Sigmoid colon (tissue), 7 donors: ENCODE measurements at places on chromosomes 13 and 19. TPM values are rescaled to one million over a fixed set of nuclear protein-coding genes. Genes with fewer than 3 reads are reported as not detected.

DNA sequence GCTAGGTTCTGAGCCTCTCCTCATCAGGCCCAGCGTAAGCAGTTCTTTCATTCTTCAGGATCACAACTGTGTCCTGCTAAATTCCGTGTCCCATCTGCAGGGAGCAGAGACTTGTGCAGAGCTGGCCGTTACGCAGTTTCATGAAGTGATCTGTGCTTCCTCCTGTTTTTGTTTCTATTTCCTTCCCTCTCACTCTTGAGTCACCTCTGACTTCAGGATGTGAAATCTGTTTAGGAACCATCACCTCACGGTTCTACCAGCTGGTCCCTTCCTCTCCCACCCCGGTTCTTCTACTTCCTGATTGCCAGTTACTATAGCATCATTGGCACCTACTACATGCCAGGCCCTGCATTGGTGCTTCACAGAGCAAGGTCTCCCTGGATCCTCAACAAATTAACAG, 8.5 kb downstream of the MAU2 start:
- no peak overlapping the region for H3K27ac ChIP-seq
- no peak overlapping the region for H3K4me3 ChIP-seq
- H3K36me3 ChIP-seq, result peaks cover 37% of the 10 kb centered on the region
- no peaks in the 10 kb centered on the region for H3K27me3 ChIP-seq
- H3K4me1 ChIP-seq, result no peaks in the 10 kb centered on the region

- no peaks in the 10 kb centered on the region for H3K27me3 ChIP-seq
- H3K27ac ChIP-seq, result no peak overlapping the region
- no peak overlapping the region for H3K4me3 ChIP-seq
- no peaks in the 10 kb centered on the region for H3K4me1 ChIP-seq
- no peaks in the 10 kb centered on the region for H3K36me3 ChIP-seq
- no peak for DNase-seq
Measured at GRCh38 chr13:50679321-50679720, 164.2 kb downstream of the DLEU7 start.

GRCh38 chr13:25886438-25887214, 165.2 kb downstream of the SHISA2 start:
- no peaks in the 10 kb centered on the region for H3K36me3 ChIP-seq
- peaks cover 6% of the 10 kb centered on the region for H3K4me1 ChIP-seq
- no peak overlapping the region for H3K27ac ChIP-seq
- DNase-seq, result no peak

GRCh38 chr13:99974939-99975561, 3.5 kb upstream of the ZIC5 start:
- no peaks in the 10 kb centered on the region for H3K4me1 ChIP-seq
- no peak overlapping the region for H3K4me3 ChIP-seq
- no peak overlapping the region for H3K27ac ChIP-seq
- DNase-seq, result no peak
- H3K27me3 ChIP-seq, result peaks cover 97% of the 10 kb centered on the region

DNA sequence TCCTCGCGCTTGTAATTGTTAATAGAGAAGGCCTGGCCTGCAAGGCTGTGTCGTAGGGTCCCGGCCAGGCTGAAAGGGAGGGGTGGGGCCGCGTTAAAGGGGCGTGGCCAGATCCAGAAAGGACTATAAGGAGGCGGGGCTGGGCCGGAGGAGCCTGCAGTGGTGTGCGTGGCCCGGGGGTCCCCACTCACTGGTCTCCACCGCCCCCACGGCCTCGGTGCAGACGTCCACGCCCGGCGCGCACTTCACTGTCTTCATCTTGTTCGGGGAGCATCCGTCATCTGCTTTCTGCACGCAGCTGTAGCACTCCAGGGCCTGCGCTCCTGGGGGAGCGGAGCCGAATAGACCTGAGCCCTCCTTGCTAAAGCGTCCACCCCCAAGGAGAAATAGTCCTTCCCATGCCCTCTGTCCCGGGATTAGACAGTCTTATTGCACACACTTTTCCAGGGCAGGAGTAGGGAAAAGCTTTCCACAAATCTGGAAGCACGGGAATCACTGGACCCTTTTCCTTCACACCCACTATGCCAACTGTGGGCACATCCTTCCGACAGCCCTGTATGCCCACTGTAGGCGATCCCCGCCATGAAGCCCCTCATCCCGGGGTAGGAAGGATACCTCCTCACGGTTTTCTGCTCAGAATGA, 1.2 kb downstream of the LYPD3 start:
- no peak for DNase-seq
- peak overlapping the region; percentile 88 for H3K27ac ChIP-seq
- no peaks in the 10 kb centered on the region for H3K36me3 ChIP-seq
- no peaks in the 10 kb centered on the region for H3K27me3 ChIP-seq
- H3K4me3 ChIP-seq, result peak overlapping the region; percentile 73
- H3K4me1 ChIP-seq, result peaks cover 12% of the 10 kb centered on the region

Gene ATP4A
- total RNA-seq, result not detected

DNA sequence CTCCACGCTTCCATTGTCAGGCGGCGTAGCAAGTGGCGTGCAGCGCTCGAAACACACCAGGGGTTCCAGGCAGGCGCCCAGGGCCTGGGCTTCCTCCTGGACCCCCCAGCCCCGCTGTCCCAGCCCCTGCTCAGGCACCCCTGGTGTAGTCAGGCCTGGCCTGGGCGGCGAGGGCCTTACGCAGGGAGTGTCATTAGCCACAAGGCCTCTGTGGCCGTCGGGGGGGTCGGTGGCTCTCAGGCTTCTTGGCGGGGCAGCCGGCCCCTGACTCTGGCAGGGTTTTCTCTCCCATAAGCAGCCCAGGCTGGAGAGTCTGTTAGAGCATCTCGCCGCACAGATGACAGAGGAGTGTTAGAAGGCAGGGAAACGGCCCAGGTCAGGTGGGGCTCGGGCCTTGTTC, 116.7 kb downstream of the KDM4B start:
- H3K27ac ChIP-seq, result no peak overlapping the region
- peaks cover 38% of the 10 kb centered on the region for H3K36me3 ChIP-seq
- no peak overlapping the region for H3K4me3 ChIP-seq

Gene RAB4B
- 15.6 TPM for total RNA-seq

Gene MAG
- not detected for total RNA-seq

Gene ZNF628
- 2.3 TPM for total RNA-seq

DNA sequence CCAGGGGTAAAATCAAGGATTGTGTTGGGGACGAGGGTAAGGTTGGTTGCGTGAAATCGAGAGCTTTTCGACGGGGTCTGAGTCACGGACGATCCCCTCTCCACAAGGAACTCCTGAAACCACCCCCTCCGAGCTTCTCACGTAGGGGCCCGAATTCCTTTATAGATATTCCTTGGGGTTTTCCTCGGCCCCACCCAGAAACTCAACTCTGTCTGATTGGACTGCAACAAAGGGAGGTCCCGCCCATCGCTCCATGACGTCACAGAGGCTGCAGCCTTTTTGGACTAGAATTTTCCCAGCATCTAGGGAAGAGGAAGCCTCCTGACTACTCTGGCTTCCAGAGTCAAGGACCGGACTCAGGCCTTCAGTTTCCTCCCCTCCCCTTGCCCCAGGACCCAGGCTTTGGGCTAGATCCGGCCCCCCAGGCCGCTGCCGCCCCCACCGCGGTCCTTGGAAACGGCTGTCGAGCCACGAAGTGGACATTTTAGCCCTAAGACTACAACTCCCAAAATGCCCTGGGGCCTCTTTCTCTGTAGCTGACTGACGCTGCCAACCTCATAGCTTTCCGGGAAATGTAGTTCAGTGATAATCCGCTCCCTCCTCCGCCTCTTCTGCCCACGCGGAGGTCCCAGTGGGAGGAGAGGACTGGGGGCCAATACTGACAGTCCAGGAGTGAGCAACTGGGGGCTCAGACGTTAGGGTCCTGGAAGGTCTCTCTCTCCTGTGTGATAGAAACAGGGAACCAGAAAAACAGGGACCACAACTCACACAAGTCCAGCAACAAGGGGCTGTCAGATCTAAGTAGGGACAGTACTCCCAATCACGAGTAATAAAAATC, at the start of gene IZUMO1:
IZUMO1 (minus strand) TSS at position 172 of the 838 bp plus-strand sequence. CDS start 1,050 bp downstream, outside the sequence.
- peak within 1 kb of the TSS; percentile 35 for H3K4me3 ChIP-seq
- H3K4me1 ChIP-seq, result peaks cover under 1% of the 10 kb centered on the region
- peak; percentile 84 for DNase-seq
- peak within 1 kb of the TSS; percentile 68 for H3K27ac ChIP-seq
- H3K36me3 ChIP-seq, result no peaks in the 10 kb centered on the region

DNA sequence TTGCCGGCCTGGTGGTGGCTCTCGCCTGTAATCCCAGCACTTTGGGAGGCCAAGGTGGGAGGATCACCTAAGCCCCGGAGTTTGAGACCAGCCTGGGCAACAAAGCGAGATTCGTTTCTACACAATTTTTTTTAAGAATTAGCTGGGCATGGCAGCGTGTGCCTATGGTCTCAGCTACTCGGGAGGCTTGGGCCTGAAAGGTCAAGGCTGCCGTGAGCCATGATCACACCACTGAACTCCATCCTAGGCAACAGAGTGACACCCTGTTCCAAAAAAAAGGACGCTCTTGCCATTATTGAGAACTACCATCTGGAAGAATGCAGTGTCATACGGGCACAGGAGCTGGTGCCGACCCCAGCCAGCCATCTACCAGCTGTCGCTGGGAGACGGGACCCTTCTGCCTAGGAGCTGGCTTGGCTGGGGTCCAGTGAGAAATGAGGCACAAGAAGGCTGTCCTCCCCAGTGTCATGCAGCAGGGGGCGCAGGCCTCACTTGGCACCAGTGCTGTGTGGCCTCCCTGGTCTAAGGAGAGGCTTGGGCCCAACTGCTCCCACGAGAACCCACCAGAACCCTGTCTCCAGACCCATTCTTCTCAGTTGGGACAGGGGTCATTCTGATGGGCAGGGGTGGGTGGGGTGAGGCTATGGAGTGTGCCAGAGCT, 12.2 kb upstream of the RELB start:
- H3K4me1 ChIP-seq, result no peaks in the 10 kb centered on the region
- DNase-seq, result peak; percentile 86

Gene OCEL1
- total RNA-seq, result 15.8 TPM

GRCh38 chr13:49641801-49642291, 13.5 kb downstream of the ARL11 start:
- peak overlapping the region; percentile 13 for H3K4me3 ChIP-seq
- peak; percentile 81 for DNase-seq
- no peaks in the 10 kb centered on the region for H3K27me3 ChIP-seq

Gene TNNT1
- total RNA-seq, result not detected

Gene ZDHHC20
- 54.2 TPM for total RNA-seq

Gene SHC2
- total RNA-seq, result 21.9 TPM

Gene PDS5B
- total RNA-seq, result 55.9 TPM

Gene IER2
- total RNA-seq, result 140 TPM

DNA sequence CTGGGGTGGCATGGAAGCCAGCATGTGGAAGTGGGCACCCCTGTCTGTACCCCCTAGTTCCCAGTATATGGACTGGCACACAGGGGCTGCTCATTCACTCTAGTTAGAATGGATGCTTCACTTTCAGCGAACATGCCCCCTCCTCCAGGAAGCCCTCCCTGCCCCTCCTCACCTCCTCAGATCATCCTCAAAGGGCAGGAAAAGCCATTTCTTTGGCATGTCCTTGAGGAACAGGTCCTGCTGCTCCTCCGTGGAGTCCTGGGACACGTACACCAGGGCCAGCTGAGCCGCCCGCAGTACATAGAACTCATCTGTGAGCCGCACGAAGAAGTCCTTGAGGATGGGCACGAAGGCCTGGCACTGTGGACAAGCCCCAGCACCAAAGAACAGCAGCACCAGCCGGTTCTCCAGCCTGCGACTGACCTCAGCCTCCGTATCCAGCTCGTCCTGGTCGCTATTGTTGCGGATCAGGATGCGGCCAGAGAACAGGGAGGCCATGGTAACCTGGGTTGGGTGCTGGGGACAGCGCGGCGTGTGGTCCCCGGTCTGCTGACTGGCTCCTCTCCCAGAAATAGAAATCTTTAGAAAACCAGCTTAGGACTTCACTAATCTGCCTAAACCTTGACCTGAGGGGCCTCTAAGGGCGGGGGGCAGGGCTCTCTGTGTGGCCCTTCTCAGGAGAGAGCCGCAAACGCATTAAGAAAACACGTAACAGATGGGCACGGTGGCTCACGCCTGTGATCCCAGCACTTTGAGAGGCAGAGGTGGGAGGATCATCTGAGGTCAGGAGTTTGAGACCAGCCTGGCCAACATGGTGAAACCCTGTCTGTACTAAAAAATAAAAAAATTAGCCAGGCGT, at the start of gene NXNL1:
NXNL1 (minus strand) TSS at position 555 of the 859 bp plus-strand sequence; CDS start at position 498, 57 bp downstream.
- H3K4me1 ChIP-seq, result peaks cover 6% of the 10 kb centered on the region
- peaks cover 56% of the 10 kb centered on the region for H3K27me3 ChIP-seq
- no peak within 1 kb of the TSS for H3K4me3 ChIP-seq
- no peak for DNase-seq
- H3K27ac ChIP-seq, result no peak within 1 kb of the TSS
- no peaks in the 10 kb centered on the region for H3K36me3 ChIP-seq

GRCh38 chr13:113589251-113589960, 4.9 kb downstream of the TFDP1 start:
- H3K27ac ChIP-seq, result no peak overlapping the region
- H3K4me3 ChIP-seq, result no peak overlapping the region
- DNase-seq, result no peak
- no peaks in the 10 kb centered on the region for H3K27me3 ChIP-seq
- H3K4me1 ChIP-seq, result peaks cover 10% of the 10 kb centered on the region

DNA sequence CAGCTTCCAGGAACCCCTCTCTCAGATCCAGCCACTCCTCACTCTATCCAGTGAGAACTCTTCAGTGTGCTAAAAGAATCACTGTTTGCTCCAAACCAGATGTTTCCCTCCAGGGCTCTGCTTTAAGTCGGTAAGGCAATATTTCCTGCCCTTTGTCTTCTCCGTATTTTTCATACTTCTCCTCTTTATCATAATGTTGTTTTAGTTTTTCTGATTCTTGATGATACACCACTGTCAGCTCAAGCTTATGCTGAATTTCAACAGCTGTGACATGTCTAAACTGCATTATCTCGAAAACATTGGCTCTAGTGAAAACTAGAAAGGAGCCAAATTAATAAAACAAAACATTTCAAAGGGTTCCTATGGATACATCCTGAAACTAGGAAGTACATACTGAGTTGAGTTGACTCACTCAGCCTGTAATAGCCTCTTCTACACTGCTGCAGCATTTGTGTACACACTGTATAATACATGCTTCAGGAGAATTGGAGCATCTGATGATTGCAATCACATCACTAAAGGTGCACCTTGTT, 39.8 kb downstream of the GPR180 start:
- no peak overlapping the region for H3K4me3 ChIP-seq
- no peaks in the 10 kb centered on the region for H3K36me3 ChIP-seq
- H3K27me3 ChIP-seq, result no peaks in the 10 kb centered on the region
- H3K4me1 ChIP-seq, result no peaks in the 10 kb centered on the region
- no peak for DNase-seq
- H3K27ac ChIP-seq, result peak overlapping the region; percentile 30

Gene SIGLECL1
- not detected for total RNA-seq

- no peaks in the 10 kb centered on the region for H3K36me3 ChIP-seq
- H3K27me3 ChIP-seq, result no peaks in the 10 kb centered on the region
- no peak overlapping the region for H3K4me3 ChIP-seq
- no peak for DNase-seq
- no peak overlapping the region for H3K27ac ChIP-seq
Measured at GRCh38 chr13:20377720-20378119, 145.6 kb upstream of the GJB6 start.

- no peak for DNase-seq
- H3K27me3 ChIP-seq, result no peaks in the 10 kb centered on the region
- no peaks in the 10 kb centered on the region for H3K36me3 ChIP-seq
- H3K4me1 ChIP-seq, result no peaks in the 10 kb centered on the region
Measured at GRCh38 chr13:52070929-52071523, 46.5 kb downstream of the UTP14C start.

- no peak for DNase-seq
- H3K36me3 ChIP-seq, result no peaks in the 10 kb centered on the region
- H3K27me3 ChIP-seq, result no peaks in the 10 kb centered on the region
Measured at GRCh38 chr13:29760544-29760943, 89.9 kb downstream of the UBL3 start.

GRCh38 chr13:102328909-102329308, 72.9 kb downstream of the FGF14 start:
- no peaks in the 10 kb centered on the region for H3K27me3 ChIP-seq
- no peaks in the 10 kb centered on the region for H3K4me1 ChIP-seq
- no peaks in the 10 kb centered on the region for H3K36me3 ChIP-seq
- DNase-seq, result no peak
- H3K4me3 ChIP-seq, result no peak overlapping the region

Gene RASGRP4
- total RNA-seq, result 3.5 TPM
